Left ventricle myocardium inferior (tissue), 1 donor: ENCODE measurements at places on chromosomes 11 and 22. TPM values are rescaled to one million over a fixed set of nuclear protein-coding genes. Genes with fewer than 3 reads are reported as not detected.

DNA sequence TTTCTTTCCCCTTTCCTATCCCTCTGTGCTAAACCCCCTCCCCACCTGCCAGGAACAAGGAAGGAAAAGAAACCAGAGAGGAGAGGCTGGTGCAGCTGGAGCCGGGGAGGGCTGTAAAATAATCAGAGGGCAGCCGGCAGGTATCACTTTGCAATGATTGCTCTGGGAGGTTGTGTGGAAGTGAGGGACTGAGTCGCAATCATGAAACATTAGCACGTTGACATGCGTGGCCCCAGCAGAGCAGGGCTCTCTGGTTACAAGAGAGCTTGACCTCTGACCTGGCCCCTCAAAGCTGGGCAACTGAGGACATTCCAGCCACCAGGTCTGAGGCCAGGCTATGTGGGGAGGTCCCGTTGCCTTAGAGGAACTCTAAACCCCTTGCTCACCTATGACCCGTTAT is 170.8 kb upstream of the BDNF start:
- DNase-seq, result no peak

DNA sequence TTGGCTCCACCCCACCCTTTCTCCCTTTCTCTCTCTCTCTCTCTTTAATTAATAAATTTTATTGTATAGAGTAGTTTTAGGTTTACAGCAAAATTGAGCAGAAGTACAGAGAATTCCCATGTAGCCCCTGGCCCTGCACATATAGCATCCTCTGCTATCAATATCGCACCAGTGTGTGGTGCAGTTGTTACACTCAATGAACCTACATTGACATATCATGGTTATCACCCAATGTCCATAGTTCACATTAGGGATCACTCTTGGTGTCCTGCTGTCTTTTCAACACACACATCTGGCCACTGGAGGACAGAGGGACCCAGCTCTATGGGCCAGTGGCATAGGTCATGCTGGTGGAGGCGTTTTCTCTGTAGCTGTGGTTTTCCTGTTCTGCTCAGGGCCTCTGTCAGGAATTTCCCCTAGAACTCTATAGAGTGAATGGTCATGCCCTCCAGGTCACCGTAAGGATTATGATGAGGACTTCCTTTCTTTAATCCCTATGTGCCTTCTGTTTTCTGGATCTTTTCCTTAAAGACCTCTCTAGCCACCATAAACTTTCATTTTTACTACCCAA is 98.2 kb upstream of the NAV2 start:
- no peak for DNase-seq

- DNase-seq, result no peak
Observed at GRCh38 chr11:26353010-26353409, 21.1 kb downstream of the ANO3 start.

DNA sequence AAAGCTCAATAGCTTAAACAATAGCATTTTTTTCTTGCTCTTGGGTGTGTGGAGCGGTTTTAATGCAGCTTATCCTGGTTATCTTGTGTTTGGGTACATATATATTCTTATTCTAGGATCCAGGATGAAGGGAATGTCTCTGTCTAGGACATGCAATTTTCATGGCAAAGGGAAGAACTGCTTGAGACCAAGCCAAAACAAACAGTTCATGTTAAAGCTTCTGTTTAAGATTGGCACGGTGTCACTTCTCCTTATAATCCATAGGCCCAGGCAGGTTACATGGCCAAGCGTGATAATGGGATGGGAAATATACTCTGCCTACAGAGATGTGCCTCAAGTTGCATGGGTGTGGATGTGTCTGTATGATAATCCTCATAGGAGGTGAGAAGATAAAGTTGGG is 177.1 kb upstream of the PGR start:
- DNase-seq, result no peak

PDGFD gene
- 10.9 TPM for total RNA-seq

CNIH2 gene
- total RNA-seq, result not detected

- DNase-seq, result no peak
Observed at GRCh38 chr11:70788248-70789022, 390.1 kb downstream of the CTTN start.

DNA sequence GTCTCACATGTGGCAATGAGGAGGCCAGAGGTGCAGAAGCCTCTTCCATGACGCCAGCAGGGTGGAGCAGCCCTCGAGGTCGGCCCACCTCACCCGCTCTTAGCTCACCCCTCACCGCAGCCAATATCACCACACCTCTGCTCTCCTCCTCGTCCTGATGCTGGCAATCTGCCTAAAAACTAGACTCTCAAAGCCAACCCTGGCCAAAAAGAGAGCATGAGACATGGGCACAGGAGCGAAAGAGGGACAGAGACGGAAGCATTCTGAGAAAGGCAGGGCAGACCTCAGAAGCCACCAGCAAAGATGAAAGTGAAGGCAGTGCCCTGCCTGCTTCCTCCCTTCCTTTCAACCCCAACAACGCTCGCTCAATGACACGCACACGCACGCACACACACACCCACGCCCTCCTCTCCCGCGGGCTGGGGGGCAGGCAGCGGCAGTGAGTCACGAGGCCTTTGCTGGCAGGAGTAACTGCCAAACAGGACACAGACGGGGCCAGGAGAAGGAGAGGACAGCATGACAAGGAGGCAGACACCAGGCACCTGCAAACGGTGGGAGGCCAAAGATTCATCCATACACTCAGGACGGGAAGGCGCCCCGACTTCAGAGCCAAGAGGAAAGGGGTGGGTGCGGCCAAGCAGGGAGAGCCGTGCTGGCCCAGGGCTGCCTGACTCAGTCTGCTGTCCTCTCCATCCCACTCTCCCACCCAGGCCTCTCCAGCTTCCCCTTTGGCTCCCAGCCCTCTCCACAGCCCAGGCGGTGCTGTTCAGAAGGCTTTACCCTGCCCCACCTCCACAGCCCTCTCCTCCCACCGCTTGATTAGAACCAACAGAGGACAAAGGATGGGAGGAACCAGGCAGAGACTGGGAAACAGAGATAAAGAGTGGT is 11.4 kb downstream of the IGSF9B start:
- DNase-seq, result peak; percentile 69

CLDN5 gene
- total RNA-seq, result 19.5 TPM

GRCh38 chr11:84333221-84333620 is 1047.1 kb upstream of the CCDC90B start:
- no peak for DNase-seq

DNA sequence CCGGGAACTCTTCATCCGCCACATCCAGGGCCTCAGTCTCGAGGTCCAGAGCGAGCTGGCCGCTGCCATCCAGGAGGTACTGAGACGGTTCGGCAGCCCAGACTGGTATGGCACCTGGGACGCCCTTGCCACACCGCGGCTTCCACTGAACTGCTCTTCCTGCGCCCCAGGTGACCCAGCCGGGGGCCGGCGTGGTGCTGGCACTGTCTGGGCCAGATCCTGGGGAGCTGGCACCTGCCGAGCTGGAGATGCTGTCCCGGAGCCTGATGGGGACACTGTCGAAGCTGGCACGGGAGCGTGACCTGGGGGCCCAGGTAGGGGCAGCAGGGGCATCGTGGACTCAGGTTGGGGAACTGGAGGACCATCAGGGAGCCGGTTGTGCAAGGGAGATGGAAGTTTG is 1.4 kb downstream of the CCDC88B start:
- no peak for DNase-seq

- DNase-seq, result no peak
Observed at GRCh38 chr11:47083913-47084312, 92.8 kb downstream of the ARFGAP2 start.

- DNase-seq, result no peak
Observed at GRCh38 chr22:29475550-29475949, 4.5 kb upstream of the NEFH start.

GRCh38 chr11:125939081-125939521 is 6.7 kb upstream of the VSIG10L2 start:
- no peak for DNase-seq

- DNase-seq, result peak; percentile 66
Observed at GRCh38 chr11:122202951-122203456, 87.0 kb upstream of the BLID start.

DNA sequence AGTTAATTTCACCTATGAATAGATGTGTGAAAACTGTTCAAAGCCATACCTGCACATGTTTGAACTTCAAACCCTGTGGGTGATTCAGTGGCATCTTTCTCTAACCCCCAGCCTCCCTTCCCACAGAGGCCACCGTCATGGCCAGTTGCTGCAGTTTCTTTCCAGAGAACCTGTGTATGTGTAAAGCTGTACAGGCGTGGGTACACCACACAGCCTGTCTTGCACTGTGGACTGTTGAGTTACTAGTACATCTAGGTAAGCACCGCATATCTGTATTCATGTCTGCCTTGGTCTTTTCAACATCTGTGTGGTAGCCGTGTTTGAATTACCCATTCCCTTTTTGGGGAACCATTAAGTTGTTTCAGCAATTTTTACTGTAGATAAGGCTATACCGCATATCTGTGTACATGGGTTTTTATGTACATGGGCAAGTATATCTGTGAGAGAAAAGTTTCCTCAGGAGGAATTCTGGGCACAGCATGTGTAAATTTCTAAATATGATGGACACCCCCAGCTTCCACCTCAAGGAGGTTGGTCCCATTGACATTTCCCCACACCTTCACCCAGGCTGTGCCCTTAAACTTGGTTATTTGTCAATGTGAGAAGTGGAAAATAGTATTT is 13.9 kb downstream of the NEAT1 start:
- DNase-seq, result no peak

DNA sequence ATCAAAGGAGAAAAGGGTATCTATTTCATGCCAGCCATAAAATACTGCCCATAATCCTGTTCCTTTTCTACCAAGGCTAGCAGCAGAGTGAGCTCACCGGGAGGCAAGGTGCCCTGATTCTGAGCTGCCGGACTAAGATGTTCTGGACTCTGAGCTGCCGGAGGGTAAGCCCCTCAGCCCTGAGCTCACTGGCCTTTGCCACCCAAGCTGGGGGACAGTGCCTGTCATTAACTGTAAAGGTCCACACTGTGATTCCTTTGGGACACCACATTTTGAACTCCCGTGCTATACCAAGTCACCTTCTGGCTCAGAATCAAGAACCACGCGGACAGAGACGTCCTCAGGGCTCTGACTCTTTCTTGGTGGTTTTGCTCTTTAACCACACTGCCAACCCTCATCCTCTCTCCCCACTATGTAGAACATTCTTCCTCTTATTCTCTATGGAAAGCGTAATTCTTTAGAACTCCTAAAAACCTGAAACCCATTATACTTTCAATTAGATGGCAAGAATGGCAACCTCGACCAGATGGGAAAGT is 88.4 kb upstream of the BID start:
- no peak for DNase-seq

GRCh38 chr11:88464528-88464927 is 127.0 kb upstream of the CTSC start:
- DNase-seq, result no peak

DNA sequence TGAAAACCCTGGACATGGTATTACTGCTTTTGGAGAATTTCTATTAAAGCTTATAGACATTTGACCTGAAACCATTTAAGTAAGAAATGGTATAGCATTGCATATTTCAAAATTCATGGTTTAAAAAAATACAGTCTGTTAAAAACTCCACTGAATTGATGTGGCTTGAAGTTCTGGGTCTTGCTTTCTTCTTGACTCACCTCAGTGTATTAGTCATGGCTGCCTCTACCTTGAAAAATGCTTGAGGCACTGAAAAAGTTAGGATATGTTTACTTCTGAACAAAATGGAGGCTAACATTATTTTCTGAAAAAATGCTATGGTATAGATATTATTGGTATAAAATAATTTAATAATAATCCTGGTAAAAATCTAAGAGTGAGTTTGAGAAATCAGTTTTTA is 349.2 kb downstream of the AASDHPPT start:
- DNase-seq, result no peak

AQP11 gene
- total RNA-seq, result 0.69 TPM

GRCh38 chr22:38305471-38306448 is 11.5 kb downstream of the CSNK1E start:
- no peak for DNase-seq

OOSP4A gene
- total RNA-seq, result not detected

DNA sequence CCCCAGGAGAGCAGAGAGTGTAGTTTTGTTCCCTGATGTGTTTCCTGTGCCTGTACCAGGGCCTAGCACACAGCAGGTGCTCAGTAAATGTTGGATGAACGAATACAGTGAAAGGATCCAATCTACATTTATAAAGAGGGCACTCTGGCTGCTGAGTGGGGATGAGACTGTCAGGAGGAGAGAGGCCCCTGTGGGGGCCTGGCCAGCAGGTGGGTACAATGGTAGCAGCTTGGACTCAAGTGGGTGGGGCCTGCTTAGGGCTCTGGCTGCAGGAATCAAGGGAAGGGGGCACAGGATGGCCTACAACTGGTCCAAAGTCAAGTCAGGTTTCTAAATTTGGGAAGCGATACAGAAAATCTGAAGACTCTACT is 156.6 kb upstream of the GRK3 start:
- DNase-seq, result no peak

- no peak for DNase-seq
Observed at GRCh38 chr11:9459667-9460321, 1.0 kb upstream of the ZNF143 start.

DNA sequence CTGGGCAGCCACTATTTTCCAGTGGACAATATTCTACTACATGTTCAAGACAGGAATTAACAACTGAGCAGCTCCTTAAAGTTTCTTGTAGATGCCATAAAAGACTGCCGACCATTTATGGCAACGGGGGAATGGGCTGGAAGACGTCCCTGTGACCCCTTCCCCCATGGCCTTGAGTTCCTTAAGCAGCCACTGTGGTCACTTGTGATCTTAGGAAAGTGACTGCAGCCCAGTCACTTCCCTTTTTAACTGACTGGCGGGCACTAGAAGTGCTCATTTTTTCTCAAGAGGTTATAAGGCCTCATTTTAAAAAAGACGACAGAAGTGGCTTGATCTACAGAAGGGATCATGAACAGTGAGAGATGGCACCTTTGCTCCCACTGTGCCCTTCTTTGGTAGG is 153.2 kb upstream of the NARS2 start:
- DNase-seq, result no peak

LYVE1 gene
- total RNA-seq, result 41.1 TPM

ARHGEF17 gene
- total RNA-seq, result 53.1 TPM

CRYAB gene
- 6,704 TPM for total RNA-seq

KRTAP5-8 gene
- not detected for total RNA-seq

DNA sequence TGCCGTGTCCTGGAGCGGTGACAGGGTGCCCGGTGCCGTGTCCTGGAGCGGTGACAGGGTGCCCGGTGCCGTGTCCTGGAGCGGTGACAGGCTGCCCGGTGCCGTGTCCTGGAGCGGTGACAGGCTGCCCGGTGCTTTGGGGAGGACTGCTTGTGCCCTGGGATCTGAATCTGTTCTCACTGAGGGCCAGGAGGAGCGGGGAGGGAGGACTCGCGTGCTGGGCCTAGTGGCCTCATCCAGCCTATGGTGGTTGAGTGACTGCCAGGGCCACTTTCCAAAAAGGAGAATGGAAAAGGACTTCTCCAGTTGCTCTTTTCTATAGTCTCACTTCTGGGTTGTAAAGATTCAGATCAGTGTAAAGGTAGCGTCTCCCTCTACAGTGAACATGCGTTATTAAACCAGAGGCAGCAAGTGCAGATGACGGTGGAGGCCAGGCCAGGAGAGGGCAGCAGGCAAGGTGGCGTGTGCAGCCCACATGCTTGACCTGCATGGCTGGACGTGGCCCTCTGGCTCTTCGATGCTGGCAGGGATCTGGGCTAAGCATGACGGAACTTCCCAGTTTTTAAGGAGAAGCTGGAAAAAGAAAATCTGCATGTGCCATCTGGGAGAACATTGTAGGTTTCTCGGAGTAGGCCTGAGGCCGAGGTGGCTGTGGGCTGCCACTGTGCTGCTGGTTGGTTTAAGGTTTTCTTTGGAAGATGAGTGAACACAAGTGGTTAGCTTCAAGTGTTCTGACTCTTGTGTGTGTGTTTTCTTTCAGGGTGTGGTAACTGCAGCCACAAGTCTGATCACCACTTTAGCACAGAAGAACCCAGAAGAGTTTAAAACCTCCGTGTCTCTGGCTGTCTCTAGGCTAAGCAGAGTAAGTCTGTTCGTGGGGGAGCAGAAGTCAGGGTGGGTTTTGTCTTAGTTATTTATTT is 55.0 kb downstream of the AP2A2 start:
- no peak for DNase-seq

SHISA8 gene
- total RNA-seq, result 2.2 TPM
